ENCODE measurements at places on chromosomes 6 and 20.

GRCh38 chr20:41063442-41063841 lies 34.8 kb downstream of the TOP1 start:
- no peak for DNase-seq

GRCh38 chr20:10432079-10432478 lies 1.9 kb downstream of the MKKS start:
- no peak for DNase-seq

GRCh38 chr6:26230351-26230750 lies 134.6 kb upstream of the BTN3A2 start:
- DNase-seq, result no peak

DNA sequence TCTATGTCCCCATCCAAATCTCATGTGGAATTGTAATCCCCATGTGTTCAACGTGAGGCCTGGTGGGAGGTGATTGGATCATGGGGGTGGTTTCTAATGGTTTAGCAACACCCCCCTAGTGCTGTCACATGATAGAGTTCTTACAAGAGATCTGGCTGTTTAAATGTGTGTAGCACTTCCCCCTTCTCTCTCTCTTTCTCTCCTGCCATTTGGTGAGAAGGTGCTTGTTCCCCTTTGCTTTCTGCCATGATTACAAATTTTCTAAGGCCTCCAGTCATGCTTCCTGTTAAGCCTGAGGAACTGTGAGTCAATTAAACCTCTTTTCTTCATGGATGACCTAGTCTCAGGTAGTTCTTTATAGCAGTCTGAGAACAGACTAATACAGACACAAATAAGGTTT lies 165.4 kb downstream of the OGFRL1 start:
- no peak for DNase-seq

GRCh38 chr6:47822856-47823554 lies 41.2 kb downstream of the OPN5 start:
- no peak for DNase-seq

DNA sequence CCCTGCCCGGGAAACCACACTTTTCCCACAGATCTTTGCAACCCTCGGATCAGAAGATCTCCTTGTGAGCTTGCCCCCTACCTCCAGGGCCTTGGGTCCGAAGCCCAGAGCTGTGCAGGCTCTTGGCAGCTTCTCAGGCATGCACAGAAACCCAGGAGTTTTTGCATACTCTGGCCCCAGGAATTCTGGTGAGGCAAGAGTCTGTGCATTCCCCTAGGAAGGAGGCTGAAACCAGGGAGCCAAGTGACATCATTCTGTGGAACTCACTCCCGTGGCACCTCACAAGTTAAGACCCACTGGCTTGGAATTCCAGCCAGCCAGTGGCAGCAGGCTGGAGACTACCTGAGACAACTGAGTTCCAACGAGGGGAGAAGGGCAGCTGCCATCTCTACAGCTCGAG lies 100.1 kb downstream of the TNFRSF21 start:
- no peak for DNase-seq

DNA sequence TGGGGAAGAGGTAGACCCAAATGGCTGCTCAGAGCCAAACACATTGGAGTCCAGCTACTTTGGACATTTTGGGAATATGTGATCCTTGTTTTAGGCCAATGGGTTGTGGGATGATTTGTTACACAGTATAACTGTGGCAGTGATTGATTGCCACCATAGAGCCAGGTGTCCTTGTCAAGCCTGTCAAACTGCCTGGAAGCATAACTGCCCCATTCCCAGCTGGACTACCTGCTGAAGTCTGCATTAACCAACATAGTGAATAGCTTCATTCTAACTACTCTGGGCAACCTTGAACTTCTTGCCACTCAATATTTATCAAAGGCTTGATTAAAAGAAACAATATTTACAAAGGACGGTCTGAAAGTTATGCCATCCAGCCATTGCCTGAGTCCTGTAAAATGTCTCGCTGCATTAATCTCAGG lies 164.7 kb downstream of the LINC00237 start:
- DNase-seq, result no peak

DNA sequence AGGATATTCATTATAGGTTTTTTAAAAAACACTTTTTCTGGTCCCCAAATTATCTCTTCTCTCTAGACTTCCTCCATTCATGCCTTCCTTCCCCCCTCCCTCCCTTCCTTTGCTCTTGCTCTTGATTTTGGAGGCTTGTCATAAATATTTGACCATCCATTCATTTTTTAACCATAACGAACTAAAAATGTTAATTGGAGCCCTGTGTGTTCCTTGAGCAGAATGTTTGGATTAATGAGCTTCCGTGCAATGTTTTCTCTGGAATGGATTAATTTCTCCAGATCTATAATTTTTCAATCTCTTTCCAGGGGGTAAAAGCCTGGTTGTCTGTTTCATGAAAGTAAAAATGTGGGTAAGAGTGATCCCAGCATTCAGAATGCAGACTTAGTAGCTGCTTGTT lies 155.5 kb downstream of the ESR1 start:
- DNase-seq, result no peak

DNA sequence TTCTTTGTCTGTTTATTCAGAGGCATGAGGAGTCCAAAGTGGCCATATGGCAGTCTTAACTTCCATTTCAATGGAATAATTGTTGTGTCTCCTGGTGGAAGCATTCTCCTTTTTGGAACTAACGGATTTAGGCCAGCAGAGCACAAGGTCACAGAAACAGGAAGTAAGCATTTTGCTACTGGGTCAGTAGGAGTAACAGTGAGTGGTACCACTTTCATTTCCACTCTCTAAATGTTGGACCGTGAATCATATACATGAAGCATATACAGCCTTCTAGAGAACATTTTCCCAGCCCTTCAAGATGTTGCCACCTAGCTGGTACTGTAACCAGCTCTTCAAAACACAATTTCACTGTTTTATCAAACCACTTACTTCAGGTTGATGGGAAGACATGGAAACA lies 182.8 kb downstream of the EYS start:
- no peak for DNase-seq

DNA sequence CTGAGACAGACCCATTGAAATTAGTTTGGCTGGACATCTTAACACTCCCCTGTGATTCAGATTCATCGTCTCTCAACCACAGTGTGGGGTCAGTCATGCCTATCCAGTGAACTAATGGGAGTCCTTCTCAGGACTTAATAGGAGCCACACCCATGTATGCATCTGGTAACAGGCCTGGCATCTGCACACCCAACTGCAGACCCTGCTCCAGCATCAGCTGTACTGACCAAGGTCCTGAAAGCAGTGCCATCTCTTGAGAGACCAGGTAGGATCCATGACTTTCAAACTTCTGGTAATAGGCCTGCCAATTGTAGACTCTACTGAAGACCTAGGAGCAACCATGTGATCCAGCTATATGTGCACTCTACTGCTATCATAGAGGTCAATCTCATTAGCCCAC lies 363.6 kb upstream of the POU3F2 start:
- DNase-seq, result no peak

DNA sequence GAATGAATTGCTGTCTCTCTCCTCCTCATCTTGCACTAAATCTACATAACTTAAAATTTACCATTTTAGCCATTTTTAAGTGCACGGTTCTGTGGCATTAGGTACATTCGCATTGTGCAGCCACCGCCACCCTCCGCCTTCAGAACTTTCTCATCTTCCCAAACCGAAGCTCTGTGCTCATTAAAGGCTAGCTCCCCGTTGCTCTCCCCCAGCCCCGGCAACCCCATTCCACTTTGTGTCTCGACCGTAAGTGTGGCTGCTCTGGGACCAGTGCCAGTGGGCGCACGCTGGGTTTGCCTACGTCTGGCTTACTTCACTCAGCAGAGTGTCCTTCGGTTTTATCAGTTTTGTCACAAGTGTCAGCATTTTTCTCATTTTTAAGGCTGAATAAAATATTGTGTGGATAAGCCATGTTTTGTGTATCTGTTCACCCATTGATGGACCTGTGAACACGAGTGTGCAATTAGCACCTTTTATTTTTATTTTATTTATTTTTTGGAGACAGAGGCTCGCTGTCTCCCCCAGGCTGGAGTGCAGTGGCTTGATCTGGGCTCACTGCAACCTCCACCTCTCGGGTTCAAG lies 16.8 kb downstream of the SLC17A9 start:
- no peak for DNase-seq

DNA sequence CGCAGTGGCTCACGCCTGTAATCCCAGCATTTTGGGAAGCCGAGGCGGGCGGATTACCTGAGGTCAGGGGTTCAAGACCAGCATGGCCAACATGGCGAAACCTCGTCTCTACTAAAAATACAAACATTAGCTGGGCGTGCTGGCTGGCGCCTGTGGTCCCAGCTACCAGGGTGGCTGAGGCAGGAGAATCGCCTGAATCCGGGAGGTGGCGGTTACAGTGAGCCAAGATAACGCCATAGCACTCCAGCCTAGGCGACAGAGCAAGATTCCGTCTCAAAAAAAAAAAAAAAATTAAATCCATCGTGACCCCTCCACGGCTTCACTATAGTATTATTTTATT lies 1.2 kb upstream of the CPNE1 start:
- DNase-seq, result no peak

- no peak for DNase-seq
Measured at GRCh38 chr6:164151161-164152120, 736.9 kb downstream of the QKI start.

DNA sequence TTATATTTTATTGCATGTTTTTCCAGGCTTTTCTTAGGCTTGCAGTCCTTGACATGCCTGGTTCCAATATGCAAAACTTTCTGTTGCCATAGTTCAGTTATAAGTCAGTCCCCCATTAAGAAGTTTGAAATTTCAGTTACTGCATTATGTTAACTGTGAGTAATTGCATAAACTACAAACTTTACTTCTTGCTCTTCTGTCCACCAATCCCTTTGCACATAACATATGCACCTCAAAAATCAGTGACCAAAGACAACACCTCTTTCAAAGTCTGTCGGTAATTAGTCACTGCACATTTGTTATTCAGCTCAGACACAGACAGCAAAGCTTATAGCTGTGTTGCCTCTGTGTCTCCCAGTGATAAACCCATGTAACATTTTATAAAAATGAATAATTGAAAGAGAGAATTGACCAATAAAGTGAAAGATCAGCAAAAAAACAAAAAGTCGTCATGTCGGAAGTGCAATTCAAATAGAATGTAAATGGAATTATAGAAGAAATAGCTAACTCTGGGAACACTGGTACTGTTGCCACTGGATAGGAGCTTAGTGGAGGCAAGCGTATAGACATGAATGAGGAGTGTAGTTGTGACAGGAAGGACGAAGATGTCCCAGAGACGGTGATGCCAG lies 50.3 kb upstream of the BTBD3 start:
- no peak for DNase-seq

GRCh38 chr20:62131560-62132320 lies 9.5 kb downstream of the LSM14B start:
- DNase-seq, result no peak

GRCh38 chr20:49549801-49550551 lies 18.0 kb downstream of the PTGIS start:
- DNase-seq, result peak; percentile 64

DNA sequence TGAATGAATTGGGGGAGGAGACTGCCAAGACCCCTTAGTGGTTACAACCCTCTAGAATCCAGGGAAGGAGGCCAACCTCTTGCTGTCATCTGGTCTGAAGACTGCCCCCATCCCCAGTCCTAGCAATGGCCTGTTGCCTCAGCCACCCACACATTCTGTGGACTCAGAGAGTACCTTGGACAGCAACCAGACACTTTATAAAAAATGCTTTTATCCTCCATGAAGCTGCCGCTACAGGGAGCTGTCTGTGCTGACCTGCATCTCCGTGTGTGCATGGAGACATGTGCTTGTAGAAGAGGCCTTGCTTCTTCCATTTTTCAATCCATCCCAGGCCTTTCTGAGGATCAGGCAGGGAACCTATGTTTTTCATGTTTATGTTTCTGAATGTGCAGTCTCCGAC lies 15.2 kb downstream of the CDH22 start:
- no peak for DNase-seq

- DNase-seq, result no peak
Measured at GRCh38 chr6:92550501-92550900, 868.9 kb downstream of the EPHA7 start.

DNA sequence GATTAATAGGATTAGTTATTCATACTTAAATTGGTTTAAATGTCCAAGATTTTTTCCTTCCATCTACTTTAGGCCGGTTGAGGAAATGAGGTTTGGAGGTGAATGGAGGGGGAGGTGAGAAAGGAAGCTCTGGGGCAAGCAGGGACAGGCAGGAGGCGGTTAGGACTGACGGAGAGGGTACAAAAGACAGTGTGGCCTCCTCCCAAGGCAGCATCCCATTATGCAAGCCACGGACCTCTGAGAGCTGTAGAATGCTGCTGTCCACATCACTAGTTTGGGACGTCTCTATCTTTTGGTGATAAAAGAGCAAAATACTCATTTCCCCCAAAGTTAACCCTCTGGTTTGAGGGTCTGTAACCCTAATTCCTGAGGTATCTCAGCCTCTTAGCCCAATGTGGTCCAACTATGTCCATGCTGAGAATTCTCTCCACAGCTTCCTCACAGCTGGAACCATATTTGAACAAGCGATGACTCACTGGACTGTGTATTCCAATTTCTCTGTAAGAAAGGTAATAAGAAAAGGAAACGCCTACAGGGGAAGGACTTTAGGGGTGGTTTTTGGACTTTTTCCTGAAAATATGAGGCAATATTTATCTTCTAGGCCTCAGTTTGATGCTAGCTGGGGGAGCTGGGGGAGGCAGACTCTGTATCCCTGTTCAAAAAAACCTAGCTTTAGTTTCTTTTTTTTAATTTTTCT lies 172.2 kb downstream of the TFAP2B start:
- DNase-seq, result no peak

DNA sequence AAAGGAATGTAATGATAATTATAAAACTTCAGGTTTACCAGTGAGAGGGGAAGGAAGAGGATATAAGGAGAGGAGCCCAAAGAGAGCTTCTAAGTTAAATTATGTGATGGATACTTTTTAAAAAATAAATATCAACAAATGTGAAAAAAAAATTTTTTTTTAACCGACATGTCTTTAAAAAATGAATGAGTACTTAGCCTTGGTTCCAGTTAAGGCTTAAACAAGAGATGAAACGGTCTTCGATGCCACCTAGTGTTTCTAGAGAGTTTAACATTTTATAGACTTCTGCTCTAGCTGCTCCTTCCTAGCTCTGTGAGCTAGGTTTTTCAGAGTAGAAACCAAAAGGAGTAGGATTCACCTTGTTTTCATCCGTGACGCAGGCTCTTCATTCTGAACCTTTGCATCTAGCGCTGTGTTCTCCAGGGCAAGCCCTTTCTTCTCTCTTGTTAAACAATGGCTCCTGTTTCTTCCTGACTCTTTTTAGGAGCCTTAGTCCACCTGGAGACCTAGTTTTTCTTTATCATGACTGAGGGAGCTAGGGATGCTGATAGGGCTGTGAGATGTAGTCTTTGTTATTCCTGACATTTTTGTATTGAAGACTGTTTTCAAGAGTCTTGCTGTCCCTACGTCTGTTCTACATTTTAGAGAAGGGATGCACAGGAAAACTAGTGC lies 42.4 kb upstream of the GNRH2 start:
- DNase-seq, result no peak

Data from femur (tissue), 1 donor.